ENCODE measurements at places on chromosomes 2 and 18.

GRCh38 chr2:100142393-100142792, at the start of gene AFF3:
AFF3 (minus strand) TSS chr2:100142590; CDS start chr2:100104454, 38,136 bp downstream.
- peak; percentile 26 for DNase-seq

DNA sequence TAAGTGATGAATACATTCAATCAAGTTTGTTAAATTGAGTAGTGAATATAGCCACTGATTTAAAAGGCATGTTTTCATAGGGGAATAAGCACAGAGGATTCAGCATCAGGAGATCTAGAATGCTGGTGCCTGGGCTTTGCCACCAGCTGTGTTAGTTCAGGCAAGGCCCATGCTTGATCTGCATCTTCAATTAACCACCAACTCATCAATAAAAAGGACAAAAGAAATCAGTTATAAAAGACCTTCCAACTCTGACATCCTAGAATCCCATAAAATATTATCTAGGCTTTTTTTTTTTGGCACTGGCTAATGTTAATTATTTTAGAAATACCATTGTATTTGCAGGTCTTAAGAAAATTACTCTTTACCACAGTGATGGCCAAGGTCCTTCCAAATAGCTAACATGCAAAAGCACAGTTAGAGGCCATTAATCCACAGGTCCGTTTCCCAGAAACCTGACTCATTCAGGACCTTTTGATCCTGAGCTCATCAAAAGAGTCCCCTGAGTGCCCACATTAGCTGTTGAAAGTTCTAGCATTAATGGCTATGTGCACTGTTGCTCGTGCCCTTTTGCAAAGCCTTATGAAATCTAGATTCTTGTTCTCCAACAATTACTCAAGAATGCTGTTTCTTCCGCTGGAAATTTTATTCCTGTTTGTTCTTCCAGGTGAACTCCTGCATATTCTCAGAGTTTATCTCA, 170.0 kb downstream of the CYRIA start:
- DNase-seq = no peak

DNA sequence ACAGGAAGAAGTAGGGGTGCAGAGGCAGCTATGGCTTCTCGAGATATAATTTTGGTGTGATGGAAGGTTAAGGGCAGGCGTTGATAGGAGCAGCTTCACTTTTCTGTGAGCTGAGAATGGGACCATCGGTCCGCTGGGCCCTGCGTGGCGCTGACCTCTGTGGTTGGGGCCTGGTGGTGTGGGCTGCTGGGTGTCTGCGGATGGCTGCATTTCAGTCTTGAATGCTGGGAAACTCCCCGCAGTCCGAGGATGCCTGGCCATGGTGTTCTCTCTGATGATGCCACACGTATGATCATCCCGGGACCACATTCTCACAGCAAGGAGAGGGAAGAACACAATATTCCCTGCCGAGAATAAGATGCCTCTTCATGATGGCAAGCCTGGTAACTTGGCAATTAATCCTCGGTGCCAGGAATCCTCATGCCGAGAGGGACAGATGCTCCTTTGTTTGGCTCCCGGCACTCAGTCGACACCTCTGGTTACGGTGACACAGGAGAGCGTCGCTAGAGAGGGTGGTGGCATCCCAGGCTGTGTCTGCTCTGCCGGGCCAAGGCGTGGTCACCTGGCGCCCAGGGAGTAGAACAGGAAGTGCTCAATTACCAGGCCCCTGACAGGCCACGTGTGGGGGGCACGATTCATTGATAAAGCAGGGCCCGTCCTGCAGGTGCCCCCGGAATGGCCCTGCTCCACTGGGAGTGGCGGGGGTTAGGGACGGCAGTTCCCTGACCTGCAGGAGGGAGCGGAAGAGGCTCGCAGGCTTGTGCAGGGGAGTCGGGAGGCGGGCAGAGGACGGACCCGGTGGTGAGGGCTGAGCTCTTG, 119.4 kb upstream of the CTDP1 start:
- DNase-seq = no peak

GRCh38 chr2:111201214-111201613, 80.5 kb downstream of the BCL2L11 start:
- no peak for DNase-seq

DNA sequence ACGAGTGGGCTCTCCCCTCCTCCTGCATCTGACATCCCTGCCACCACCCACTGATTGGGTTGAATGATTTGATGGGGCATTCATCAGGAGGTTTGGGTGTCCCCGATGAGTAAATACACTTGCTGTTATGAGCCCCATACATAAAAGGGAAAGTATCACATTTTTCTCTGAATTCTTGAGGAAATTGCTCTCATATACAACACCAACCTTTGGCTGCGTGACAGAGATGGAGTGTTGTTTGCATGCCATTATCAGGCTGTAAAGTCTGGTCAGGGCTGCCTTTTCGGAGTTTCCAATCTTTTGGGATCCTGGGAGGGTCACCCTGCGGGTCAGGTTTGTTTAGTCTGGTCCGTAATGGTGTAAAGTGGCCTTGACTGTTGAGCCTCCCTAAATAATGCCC, 227.9 kb upstream of the SPRED2 start:
- no peak for DNase-seq

DNA sequence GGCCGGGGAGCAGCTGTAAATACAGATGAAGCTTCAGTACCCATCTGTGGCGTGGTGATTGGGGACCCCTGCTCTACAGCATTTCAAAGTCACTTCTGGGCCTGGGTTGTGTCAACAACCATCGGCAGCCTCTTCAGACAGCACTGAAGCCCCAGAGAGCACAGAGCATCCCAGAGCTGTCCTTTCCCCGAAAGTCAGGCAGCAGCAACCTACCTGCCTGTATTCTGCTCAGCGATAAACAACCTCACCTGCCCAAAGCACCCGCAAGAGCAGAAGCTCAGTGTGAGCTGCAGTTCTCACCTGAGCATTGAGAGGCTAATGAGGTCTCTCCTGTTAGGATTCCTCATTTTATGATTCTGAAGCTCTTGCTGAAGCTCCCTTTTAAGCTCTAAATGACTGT, 19.3 kb downstream of the TRABD2A start:
- DNase-seq = no peak

DNA sequence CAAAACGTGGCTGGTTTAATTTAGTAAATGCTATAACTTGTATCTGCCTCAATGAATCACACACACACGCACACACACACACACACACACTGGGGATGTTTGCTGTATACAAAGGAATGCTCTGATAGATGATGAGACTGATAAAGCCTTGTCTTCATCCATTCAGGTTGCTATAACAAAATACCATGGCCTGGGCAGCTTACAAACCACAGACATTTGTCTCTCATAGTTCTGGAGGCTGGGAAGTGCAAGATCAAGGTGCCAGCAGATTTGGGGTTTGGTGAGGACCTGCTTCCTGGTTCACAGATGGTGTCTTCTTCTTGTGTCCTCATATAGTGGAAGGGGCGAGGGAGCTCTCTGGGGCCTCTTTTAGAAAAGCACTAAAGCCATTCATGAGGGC, 149.5 kb upstream of the HDAC4 start:
- no peak for DNase-seq

DNA sequence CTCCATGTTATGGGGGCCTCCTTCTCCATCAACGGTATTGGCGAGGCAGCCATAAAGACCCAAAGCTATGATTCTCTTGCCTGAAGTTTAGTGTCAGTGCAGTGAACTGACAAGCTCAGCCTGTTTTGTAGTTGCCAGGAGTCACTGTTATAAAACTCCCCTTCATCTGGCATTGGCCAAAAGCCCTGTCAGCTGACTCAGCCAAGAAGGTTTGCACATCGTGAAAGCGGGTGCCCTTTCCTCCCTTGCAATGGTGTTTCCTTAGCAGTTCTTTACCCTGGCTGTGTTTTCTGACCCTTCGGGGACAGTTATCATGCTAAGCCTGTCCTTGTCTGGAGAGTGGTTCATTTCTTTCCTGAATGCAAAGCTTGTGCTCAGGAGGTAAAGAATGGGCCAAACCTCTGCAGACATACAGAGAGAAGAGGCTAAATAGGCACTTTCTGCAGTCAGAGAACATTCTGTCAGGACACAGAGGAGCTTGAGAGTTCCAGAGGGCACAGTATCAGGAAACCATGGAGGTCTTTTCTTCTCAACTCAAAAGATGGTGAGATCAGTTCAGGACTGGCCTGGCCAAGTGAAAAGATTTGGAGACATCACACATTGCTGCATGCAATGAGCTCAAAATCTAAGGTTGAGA, 414.2 kb downstream of the ZNF521 start:
- no peak for DNase-seq

GRCh38 chr2:112003576-112004252, 51.4 kb upstream of the TMEM87B start:
- no peak for DNase-seq

DNA sequence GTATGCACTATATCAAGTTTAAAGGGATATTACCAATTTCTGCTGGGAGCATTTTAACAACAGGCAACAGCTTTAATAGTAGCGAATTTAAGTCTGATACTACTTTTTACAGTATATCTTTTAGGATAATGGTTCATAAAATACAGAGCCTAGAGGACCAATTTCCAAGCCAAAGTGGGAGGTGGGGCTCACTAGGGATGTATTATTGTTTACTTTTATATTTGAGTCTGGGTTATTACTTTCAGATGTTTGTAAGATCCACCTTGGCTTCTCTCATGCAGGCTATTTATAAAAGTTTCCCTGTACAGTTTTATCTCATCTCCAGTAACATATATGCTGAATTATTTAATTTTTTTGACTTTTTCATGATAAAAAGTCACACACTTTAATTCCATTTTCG, 242.0 kb downstream of the CMPK2 start:
- no peak for DNase-seq

DNA sequence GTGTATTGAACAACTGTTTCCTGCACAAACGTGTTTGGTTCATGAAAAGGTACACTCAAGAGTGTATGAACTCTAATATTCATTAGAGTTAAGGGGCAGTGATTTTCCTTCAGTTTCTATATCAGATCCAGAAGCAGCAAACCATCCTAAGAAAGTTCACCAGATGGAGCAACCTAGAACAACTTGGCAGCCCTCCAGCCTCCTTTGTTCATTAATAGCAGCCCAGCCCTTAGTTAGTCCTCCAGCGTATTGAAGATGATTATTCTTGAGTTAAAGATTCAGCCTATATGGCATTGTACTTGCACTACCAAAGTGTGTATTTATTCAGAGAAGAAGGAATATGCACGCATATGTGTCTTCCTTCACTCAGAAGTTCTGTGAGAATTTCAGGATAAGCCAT, 365.5 kb downstream of the SETBP1 start:
- no peak for DNase-seq

Measured in activated T-cell treated with anti-CD3 and anti-CD28 coated beads for 24 hours (primary cell).